ENCODE measurements at places on chromosomes 6 and 20.

DNA sequence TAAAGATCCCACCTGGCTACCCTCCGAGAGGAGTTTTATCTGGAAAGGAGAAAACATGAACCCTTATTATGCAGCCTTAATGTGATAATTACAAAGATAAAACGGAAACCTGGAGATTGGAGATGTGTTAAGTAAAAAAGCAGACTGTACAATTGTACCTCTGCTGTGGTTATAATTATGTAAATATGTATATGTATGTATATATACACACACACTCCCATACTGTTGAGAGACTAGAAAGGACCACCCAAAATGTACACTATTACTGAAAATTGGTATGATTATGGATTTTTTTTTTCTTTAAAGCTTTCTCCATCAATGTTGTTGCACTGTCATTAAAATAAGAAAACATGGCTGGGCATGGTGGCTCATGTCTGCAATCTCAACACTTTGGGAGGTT, 72.1 kb upstream of the BCLAF1 start:
- DNase-seq, result no peak

DNA sequence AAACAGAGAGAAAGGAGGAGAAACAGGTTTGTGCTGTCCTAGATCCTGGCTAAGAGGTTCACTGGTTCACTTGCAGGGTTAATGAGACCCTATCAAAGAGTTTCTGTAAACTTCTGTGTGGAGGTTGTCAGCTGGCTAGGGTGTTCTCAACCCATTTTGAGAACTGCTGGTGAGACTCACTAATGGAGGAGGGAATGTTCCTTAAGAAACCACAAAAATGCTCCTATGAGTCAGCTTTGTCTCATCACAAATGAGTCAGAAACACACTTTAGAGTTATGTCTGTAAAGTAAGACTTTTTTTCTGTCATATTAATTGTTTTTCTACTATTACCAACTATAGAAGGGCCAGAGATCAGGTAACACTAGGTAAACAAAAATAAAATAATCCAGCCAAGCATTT, 884.4 kb downstream of the PHF3 start:
- DNase-seq, result no peak

- DNase-seq, result no peak
Observed at GRCh38 chr6:85126485-85127167, 323.3 kb upstream of the NT5E start.

DNA sequence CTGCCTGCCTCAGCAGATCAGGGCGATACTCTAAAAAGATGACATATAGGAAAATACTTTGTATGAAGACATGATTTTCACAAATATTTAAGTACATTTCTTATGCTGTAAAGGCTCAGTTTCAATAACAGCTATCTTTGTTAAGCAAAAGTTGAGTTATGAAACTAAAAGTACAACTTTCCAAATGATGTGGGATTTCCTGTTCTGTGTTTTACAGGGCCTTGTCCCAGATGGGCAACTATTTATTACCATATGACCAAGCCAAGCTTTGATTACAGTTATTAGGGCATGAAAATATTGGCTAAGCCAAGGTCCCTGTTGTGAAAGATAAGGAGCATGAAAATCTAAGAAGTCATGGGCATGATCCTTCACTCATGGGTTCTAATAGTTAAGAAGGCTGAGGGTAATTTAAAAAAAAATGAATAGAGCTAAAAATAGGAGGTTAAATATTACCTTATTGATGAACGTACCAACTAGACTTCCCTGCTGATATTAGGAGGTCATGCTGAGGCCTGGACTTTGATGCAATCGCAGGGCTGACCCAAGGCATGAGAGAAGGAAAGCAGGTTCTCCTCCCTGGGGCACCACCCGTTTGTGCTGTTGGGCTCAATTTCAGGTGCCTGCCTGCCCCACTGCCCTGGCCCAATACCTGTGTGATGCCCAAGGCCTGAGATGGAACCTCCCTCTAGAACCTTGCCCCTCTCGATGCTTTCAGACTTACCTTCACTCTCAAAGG, 294.4 kb upstream of the PRDM1 start:
- DNase-seq, result no peak

GRCh38 chr6:18527836-18528743, 140.9 kb downstream of the RNF144B start:
- DNase-seq, result no peak

DNA sequence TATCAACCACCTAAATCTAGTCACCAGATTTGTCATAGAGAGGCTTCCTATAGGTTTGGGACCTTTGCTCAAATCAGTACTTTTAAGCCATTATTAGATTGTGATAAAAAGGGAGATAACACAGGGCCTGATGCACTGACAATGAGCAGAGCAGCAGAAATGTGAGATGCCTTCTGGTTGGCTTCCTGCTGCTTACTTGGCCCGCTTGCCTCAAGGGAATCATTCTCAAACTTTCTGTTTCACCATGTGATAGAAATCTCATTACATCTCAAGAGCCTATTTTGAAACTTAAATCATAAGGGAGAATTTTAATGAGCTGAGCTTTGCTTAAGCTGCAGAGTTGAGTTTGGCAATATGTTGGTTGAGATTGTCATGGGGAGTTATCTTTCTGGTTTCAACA, 606.0 kb downstream of the DHX35 start:
- no peak for DNase-seq

DNA sequence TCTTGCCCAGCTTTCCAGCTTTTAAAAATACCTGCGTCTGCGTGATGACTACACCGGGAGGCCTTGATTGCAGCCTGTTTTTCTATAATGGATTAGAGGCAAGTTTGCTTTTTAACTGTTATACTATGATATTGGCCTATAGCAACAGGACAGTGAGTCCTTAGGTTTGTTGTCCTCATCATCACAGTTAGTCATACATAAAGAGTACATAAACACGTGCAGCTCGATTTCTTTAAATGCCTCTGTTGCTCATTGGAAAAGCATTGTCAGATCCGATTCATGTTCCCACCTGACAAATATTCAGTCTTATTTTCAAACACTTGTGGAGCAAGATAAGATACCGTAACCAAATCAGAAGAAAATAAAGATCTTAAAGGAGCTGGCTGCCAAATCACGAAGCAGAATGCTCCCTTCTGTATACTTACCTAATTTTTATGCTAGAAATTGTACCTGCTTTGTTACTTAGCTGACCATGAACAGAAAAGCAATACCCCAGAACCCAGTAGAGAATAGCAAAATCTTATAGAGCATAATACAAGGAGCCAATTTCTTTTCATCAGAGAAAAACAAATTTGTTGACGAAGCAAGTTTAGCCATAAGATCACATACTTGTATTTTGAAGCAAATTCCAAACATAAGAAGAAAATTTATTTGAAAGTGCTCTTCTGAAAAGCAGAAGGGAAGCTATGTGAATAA, 100.4 kb downstream of the TMEM200A start:
- no peak for DNase-seq

DNA sequence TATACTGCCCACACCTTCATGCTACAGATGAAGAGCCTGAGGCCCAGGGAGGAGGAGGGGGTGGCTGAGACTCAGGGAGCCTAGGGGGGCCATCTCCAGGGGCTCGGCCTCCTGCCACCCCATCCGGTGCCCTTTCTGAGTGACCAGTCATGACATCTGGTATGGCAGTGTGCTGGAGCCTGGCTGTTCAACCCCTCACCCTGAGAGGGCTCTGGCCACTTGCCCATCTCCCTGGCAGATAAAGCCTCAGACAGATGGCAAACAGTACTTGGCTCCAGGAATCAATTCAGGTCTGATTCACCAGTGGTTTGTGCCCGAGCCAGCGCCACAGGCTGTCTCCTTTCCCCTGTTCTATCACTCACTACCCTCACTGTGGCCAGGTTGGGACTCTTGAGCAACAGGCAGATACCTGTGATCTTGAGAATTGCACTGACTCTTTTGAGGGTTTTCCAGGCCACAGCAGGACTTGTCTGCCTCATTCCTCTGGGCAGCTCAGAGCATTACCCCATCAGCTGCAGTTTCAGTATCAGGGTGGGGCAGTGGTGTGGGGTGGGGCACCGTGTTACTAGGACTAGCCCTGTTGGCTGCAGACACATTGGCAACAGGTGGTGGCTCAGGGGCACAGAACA, 22.8 kb downstream of the SRSF3 start:
- no peak for DNase-seq

GRCh38 chr6:39924283-39924682, 10.0 kb downstream of the MOCS1 start:
- no peak for DNase-seq

DNA sequence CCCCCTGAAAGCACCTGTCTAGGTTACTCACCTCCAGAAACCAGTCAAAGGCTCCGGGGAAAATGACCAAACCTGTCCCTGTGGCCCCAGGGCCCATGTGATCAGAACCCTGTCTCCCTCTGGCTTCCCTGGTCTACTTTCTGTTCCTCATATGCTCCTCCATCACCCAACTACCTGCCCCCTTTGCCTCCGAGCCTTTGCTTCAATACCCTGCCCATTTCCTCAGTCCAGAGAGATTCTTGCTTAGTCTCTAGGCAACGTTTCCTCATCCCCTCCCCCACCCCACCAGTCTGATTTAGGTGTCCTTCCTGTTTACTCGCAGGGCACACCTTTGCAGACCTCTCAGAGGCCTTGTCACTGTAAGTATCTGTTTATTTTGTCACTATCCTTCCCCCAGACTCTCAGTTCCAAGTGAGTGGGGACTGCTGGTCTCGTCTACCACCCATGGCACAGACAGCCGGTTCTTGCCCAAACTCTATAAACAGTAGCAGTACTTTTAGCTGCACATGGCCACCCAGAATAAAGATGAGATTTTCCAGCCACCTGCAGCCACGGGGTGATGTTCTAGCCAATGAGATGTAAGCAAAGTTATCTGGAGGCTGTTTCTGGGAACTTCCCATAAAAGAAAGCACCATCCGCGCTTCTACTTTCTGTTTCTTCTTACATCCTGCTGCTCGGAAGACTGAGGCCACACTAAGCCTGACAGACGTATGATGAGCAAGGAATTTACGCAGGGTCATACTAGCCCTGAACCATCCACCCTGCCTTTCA, 13.3 kb downstream of the ELOVL5 start:
- DNase-seq, result peak; percentile 84

GRCh38 chr6:142953373-142954273, 8.6 kb upstream of the HIVEP2 start:
- peak; percentile 13 for DNase-seq

GRCh38 chr20:54293526-54293925, 85.6 kb downstream of the PFDN4 start:
- DNase-seq, result no peak

- DNase-seq, result no peak
Observed at GRCh38 chr6:81486234-81486633, 266.2 kb downstream of the TENT5A start.

DNA sequence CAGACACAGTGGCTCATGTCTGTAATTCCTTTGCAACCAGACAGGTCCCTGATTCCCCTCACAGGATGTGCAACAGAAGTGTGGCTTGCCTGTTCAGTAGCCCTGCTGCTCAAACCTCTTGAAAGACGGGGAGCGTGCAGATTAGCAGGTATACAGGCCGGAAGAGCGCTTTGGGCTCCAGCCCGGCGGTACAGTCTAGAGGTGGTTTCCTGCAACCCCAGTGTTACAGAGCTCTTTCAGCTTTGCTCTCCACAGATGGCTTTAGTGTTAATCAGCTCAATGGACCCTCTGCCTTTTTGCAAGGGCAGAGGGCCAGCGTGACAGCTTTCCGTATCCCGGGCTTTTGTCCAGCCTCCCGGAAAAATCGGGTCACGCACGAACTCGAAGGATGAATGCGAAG, 67.2 kb upstream of the TNFRSF21 start:
- no peak for DNase-seq

DNA sequence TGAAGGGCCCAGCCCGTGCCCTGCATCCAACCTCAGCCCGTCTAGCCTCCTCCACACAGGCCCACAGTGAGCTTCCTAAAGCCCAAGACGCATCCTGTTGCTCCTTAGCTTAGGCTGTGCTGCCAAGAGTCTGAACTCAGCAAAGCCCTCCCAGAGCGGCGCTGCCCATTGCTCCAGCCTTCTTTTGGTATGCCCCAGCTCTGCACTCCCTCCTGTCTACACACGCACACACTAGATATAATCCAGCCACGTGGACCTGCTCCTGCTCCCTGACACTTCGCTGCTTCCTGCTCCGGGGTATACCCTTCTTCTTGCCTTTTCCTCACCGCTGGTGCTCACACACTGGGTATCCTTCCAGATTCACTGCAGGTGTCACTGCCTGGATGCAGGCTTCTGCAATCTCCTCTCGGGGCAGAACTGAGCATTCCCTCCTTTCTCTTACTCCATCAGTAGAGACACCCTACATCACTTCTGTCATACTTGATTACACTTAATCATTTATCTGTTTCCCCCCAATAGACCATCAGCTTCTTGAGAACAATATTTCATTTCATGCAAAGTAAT, 23.8 kb downstream of the GABRR2 start:
- DNase-seq, result no peak

GRCh38 chr6:105598264-105598663, 195.4 kb upstream of the PREP start:
- no peak for DNase-seq

GRCh38 chr6:25484900-25485299, 167.1 kb upstream of the SCGN start:
- DNase-seq, result no peak

GRCh38 chr6:117265410-117266256, at the start of gene VGLL2:
Gene VGLL2, plus strand, starts transcription at chr6:117265558. Its CDS starts 206 bp downstream, at chr6:117265764.
- DNase-seq, result no peak

- no peak for DNase-seq
Observed at GRCh38 chr6:139447656-139447975, 73.2 kb upstream of the CITED2 start.

GRCh38 chr6:39254999-39255535, 25.8 kb upstream of the KCNK5 start:
- DNase-seq, result no peak

- peak; percentile 82 for DNase-seq
Observed at GRCh38 chr6:28863604-28864325, 60.0 kb downstream of the TRIM27 start.

DNA sequence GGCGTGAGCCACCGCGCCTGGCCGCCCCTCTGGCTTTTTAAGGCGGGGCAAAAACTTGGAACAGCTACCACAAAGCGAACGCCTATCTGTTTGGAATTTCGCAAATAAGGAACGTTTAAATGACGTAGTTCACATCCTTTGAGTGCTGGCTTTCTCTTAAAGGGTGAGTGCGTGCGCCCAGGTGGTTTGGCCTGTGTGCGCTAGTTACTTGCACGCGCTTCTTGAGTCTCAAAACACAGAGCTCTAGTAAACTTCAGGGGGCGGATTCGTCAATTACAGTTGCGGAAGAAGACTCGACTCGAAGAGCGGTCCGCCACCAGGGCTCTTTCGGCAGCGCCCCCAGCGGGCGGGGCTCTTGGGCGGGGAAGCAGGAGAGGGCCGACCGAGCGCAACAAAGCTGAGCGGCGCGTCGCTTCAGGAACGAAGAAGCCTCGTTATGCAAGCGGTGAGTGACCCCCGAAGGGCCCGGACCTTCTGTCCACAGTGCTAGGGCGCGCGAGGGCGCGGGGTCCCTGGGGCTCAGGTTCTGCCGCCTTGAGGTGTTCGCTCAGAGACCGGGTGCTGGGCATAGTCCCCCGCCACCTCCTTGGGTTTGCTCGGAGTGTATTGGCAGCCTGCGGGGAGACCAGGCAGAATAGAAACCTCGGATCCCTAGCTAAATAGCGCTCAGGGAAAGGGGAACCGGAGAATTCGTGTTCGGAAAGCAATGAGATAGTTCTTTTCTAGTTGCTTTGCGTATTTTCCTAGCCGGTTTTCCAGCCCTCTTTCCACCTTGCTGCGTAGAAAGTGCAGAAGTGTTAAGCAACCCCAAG, at the start of gene SYCP2L:
SYCP2L (plus strand) TSS at position 362 of the 812 bp plus-strand sequence; CDS start at position 437, 75 bp downstream.
- DNase-seq, result peak; percentile 10
